ENCODE measurements at places on chromosomes 12 and 14.

GRCh38 chr12:29744365-29744764 is 39.4 kb downstream of the TMTC1 start:
- DNase-seq, result no peak

DNA sequence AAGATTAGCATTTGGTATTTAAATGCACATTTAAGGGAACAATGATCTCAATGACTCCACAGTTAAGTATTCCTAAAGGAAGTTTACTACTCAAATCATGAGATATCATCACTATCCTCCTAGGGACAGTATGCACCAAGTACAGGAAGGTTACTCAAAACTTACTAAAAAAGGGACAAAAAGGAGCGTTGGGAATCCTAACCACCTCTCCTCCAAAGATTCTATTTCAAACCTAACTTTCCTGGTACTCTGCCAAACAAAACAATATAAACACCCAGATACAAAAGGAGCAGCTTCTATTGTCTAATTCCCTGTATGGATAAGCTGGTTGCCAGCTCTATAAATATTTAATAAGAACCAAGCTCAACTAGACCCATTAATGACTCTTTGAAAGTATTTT is 377.7 kb downstream of the NUAK1 start:
- no peak for DNase-seq

- DNase-seq, result peak; percentile 91
These were observed 3.7 kb downstream of the REM2 start for GRCh38 chr14:22886500-22887259.

GRCh38 chr12:7948589-7949260 is 12.7 kb upstream of the SLC2A3 start:
- no peak for DNase-seq

DNA sequence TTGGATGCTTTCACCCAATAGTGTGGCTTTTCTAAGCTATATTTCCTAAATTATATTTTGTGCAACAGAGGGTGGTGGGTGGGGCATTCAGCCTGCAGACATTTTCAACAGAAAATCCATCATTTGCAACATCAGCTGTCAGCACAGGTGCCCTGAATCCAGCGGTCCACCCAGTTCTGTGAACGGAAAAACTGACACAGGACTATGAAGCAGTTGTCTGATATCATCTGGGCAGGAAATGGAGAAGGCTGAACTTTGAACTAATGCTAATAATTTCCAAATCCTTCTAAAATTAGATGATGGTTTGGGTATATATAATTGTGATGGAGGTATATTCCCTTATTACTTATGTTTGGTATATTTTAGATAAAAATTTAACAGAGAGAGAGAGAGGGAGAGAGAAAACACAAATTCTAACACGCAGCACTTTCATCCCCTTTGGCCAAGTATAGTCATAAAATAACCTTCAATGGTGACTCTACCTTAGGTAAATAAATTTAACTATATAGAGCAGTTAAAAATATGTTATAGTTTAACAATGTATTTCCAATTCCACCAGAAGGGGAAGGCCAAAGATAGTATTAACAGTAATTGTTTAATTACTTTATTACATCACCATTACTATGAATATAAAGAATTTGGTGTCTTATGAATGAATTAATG is 58.3 kb upstream of the PTPRB start:
- no peak for DNase-seq

GRCh38 chr12:133130808-133131128 is 341 bp downstream of the ZNF10 start:
- DNase-seq, result no peak

- no peak for DNase-seq
These were observed 84.2 kb upstream of the TMEM263 start for GRCh38 chr12:106871477-106871876.

DNA sequence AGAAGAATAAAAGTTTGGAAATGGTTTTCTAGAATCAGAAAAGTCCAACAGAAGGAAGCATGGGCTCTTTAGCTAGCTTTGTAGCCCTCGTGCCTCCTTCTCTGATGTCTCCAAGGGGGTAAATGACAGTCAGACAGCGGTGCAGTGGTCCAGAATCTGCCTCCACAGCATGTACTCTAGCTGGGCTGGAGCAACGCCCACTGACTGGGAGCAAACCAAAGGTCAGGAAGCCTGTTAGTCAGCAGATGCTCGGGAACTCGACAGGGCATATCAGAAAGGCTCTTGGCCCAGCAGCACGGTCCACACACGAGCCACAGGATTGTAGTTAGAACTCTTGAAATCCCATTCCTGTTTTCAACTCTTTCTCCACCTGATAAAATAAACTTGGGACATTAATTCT is 164.3 kb downstream of the GRIN2B start:
- no peak for DNase-seq

DNA sequence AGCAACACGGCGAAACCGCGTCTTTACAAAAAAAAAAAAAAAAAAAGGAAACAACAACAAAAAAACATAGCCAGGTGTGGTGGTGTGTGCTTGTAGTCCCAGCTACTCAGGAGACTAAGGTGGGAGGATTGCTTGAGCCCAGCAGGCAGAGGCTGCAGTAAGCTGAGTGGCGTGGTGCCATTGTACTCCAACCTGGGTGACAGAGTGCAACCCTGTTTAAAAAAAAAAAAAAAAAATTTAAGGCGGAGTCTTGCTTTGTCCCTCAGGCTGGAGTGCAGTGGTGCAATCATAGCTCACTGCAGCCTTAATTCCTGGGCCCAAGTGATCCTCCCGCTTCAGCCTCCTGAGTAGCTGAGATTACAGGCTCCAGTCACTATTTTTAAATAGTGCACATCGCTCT is 18.2 kb upstream of the FIGNL2 start:
- DNase-seq, result no peak

GRCh38 chr12:117792877-117793424 is 175.8 kb downstream of the KSR2 start:
- DNase-seq, result no peak

- DNase-seq, result no peak
These were observed 82.4 kb downstream of the ARL6IP4 start for GRCh38 chr12:123062681-123063486.

DNA sequence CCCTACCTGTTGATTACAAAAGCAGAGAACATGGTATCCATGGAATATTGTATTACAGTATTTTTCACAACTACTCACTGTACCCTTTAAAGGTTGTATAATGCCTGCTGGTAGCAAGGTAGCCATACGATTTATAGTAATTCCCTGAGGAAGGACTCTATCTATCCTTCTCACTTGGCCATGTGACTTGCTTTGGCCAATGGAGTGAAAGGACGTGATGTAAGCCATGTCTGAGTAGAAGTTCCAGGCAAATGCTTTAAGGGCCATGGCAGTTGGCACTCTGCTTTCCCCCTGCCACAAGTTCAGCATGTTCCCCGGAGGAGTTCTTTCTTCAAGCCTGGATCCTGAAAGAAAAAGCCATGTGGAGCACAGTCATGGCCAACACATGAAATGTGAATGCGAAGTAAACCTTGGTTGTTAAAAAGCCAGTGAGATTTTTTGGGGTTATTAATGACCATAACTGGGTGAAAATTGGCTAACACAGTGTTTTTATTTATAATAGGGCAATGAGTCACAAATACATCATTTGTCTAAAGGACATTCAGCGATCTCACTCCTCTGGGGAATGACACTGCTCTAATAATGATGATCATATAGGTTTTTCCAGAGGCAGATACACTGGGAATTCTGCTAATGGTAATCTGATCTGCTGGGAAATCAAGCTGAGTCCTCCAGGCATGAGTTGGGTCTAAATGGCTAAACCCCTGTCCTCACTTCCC is 67.4 kb upstream of the SLC38A2 start:
- no peak for DNase-seq

DNA sequence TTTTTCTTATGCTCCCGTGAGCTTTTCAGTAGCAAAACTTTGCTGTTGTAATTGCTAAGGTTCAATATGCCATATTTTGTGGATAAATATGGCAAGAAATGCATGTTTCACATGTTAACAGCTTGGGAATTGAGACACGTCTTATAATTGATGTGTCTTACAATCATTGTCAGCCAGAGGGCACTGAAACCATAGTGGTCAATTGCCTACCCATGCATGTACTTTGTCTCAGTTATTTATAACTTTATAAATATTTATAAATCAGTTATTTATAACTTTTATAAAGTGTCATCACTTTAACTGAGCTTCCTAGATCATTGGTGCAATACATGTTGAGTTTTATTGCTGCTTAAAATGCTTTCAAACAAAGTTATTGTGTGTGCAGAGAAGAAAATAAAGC is 82.0 kb downstream of the CATSPERB start:
- DNase-seq, result no peak

DNA sequence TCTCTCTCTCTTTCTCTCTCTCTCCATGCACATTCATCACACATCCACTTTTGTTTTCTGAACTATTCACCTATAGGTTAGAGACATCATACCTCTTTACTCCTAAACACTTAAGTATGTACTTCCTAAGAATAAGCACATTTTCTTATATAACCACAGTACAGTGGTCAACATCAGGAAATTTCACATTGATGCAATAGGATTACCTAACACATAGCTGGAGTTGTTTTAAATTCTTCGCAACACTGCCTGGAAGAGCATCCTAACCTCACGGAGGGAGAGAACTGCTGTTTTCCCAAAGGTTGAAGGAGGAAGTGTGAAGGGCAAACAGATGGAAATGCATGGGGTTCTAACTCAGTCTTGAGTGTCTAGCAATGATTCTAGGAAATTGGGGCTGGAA is 159.2 kb downstream of the SYT1 start:
- no peak for DNase-seq

GRCh38 chr14:94349276-94349675 is 26.1 kb upstream of the SERPINA6 start:
- no peak for DNase-seq

GRCh38 chr14:24840204-24840893 is 206.4 kb upstream of the GZMB start:
- DNase-seq, result no peak

- DNase-seq, result no peak
These were observed 61.7 kb upstream of the AMIGO2 start for GRCh38 chr12:47141459-47141858.

DNA sequence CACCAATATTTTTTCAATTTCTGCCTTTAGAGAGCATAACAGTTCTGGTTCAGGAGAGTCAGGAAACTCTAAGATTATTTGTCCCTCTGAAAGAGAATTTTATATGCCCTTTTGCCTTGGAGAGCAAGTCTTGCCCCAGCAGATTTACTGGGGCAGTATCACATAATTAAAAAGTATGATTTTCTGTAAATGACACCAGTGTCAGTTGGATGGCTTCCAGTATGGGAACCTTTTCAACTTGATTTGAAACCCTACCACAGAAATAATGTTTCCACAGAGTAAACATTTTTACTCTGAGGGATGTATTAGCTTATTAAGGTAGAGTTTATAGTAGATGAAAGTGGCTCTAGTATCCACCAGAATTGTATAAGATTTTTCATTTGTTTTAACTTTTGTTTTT is 15.4 kb downstream of the NOPCHAP1 start:
- no peak for DNase-seq

DNA sequence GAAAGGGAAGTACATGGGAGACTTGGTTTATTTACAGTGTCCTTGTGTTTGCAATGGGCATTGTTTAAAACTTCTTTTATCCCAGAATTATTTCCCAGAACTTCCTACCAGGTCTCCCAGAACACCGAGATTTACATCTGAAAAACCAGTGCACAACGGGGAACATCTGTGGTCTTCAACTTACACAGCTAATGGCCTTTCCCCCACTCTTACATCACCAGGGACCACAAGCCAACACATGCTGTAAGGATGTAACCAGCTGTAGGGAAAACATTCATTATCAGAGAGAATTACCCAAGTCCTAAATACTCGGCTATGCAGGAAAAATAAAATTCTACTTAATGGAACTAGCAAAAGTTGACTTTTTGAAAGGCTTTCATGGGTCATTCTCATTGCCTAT is 267.6 kb downstream of the DUSP6 start:
- DNase-seq, result no peak

DNA sequence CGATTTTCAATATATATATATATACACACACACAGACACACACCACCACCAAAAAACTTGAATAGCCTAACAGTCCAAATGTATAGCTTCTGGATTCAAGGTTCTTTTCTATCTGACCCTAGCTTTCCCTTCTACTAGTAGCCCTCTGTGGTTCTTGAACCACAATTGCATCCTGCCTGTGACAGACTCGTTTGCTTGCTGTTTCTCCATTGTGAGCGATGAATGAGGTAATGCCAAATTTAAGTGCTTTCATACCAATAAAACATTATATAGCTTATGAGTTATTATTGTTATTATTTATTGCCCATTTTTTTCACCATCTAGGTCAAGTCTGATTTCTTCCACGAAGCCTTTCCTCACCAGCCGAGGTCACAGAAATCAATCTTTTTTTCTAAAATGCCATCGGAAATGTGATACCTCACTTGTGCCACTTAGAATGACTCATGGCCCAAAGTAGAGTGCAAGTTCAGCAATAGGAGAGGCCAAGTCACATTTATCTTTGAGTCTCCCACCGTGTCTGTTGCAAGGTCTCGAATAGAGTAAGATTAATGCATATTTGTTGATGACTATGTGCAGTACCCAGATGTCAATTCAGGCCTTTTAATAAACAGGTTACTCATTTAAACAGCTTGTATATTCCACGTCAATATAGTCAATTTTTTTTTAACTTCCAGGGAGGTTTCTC is 1015.8 kb upstream of the SEL1L start:
- no peak for DNase-seq

- DNase-seq, result no peak
These were observed 16.9 kb downstream of the PDE6H start for GRCh38 chr12:14989790-14990189.

DNA sequence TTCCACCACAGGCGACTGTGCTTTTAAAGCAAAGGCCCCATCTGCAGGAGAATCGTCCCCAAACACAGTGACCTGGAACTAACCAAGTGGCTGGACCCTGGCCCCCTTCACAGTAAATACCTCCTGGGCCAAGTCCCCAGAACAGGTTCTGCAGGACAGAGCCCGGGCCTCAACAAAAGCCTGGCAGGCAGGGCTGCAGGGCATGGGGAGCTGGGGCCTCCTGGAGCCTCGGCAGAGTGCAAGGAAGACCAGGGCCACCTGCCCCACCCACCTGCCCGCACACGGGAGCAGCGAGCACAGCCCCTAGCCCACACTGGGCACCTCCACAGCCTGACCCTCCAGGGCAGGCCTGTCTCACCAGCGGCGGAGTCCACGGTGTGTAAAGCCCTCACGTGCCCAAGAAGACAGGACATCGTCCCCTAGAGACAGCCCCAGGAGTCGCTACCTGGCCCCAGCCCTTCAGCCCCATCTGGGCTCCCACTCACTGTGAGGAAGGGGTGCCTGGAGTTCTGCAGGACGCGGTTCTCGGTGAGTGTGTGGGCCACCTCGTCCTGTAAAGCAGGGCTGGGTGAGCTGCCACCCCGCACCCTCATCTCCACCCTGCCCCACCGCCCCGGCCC is 21.0 kb downstream of the AKT1 start:
- DNase-seq, result no peak

DNA sequence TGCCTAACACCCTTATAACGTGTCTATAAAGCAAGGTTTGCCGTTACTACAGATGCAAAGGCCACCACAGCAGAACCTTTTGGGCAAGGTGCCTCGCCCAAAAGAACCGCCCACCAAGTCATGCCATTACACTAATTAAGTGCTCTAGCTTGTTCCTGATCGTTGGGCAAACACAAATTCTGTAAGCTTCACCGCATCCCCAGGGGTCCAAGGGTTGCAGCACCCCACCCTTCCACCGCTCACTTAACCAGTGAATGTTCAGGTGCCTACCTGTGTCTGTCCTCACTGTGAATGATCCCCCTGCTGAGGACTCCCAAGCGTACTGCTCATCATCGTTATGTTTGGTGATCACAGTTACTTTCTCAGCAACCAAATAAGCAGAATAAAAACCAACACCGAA is 1.4 kb downstream of the HSP90AA1 start:
- no peak for DNase-seq

GRCh38 chr12:15767301-15767700 is 21.9 kb downstream of the EPS8 start:
- no peak for DNase-seq

GRCh38 chr12:102638777-102639176 is 158.4 kb upstream of the IGF1 start:
- no peak for DNase-seq

Data from NCI-H1105 (cell line).